Purkinje cell (primary cell): ENCODE measurements at places on chromosomes 5 and 9. TPM values are rescaled to one million over a fixed set of nuclear protein-coding genes. Genes with fewer than 3 reads are reported as not detected.

The OXCT1 gene
- polyA plus RNA-seq: 74.0 and 79.4 TPM in 2 replicates

The PAPPA gene
- 0.29 and 1.4 TPM in 2 replicates for polyA plus RNA-seq

The CCNO gene
- 1.1 and 3.0 TPM in 2 replicates for polyA plus RNA-seq

The ADAMTS12 gene
- not detected in 2 replicates for polyA plus RNA-seq

The ADRB2 gene
- polyA plus RNA-seq: not detected in 2 replicates

The UAP1L1 gene
- not detected in 2 replicates for polyA plus RNA-seq
